ENCODE measurements at places on chromosomes 6 and 20.

DNA sequence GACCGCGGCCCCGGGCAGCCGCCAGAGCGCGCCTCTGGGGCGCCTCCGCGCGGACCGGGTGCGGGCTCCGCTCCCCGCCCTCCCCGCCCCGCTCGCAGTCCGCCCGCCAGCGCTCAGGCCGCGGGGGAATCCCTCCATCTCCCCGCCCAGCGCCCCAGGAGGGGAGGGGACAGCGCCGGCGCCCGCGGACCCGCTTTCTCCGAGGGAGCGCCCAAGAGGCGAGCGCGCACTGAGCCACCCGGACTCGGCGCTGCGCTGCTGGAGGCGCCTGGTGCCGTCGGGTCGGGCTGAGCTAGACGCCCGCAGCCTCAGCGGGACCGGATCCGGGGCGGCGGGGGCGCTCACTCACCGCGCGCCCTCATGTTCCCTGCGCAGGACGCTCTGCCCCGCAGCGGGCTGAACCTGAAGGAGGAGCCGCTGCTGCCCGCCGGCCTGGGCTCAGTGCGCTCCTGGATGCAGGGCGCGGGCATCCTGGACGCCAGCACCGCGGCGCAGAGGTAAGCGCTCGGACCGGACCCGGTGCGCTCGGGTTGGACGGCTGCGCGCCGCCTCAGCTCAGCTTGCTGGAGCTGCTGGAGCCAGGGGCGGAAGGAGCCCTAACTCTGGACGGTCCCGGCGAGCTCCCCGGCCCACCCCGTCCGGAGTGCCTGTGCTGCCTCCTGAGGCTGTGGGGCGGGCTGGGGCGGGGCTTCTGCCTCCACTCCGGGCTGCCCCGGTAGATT, 867 bp downstream of the EBF4 start:
- DNase-seq, result no peak

DNA sequence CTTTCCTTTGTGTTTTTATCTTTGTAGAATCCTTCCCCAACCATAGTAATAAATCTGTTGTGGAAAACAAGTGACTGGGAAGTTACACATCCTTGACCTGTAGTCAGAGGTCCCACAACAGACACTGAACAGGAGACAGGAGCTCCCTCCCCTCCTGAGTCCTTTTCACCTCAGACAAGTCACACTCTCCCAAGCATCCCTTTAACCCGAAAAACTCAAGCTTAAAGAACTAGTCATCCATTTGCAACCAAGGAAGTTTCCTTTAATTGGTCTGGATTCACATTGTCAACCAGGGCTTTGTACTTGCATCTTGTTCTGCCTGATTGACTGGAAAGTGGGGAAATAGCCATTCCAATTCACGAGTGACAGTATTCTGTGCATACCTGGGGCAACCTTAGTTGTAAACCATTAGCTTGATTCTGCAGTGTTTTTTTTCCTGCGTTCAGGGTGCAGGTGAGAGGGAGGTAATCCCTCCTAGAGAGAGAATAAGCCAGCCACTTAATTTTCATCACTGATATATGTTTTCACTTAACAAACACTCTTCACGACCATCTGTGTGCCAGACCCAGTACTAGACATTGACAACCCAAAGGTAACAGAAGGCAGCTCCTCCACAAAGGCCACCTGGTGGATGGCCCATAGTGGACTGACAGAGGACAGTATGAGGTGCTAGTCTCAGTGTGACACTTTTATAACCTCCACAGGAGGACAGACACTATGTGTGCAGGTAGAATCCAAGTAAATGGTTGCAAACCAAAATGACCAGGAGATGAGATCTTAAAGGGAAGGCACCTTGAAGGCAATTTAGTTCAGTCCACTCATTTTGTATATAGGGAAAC, 112.4 kb downstream of the SLX4IP start:
- DNase-seq, result no peak

GRCh38 chr6:111624401-111625098, 18.9 kb upstream of the TRAF3IP2 start:
- DNase-seq, result no peak

DNA sequence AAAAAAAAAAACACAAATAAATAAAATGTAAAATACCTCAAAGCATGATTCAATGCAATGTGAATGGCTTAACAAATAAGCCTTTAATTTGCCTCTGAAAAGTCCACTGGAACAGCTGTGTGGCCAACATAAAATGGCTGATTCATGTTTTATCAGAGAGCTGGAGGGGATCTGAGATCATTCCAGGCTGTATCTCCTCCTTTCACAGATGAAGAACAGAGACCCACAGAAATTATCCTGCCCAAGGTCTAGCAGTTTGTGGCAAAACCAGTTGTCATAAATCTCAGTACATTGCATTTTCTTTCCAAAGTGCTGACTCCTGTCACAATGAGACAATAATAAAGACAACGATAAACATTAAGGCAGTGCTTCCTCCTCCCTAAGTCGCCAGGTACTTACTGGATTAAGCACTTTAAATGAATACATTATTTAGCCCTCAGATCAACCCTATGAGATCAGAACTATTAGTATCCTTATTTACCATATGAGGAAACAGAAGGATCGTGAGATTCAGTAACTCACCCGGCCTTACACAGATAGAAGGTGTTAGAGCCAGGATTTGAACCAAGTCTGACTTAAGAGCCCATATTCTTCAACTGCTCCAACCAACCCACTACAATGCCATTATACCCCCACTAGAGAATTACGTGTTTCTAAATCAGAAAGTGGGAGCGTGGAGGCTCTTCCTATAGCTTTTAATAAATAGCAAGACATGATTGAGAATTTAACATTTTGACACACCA, 118.3 kb downstream of the KIF13A start:
- no peak for DNase-seq

GRCh38 chr6:44057238-44057930, 69.9 kb downstream of the MRPL14 start:
- DNase-seq, result no peak

- DNase-seq, result no peak
These were observed 27.6 kb downstream of the SYNJ2 start for GRCh38 chr6:158009114-158009891.

- DNase-seq, result no peak
These were observed 32.8 kb upstream of the POPDC3 start for GRCh38 chr6:105212587-105212986.

- no peak for DNase-seq
These were observed 893 bp upstream of the PGC start for GRCh38 chr6:41748102-41748477.

- no peak for DNase-seq
These were observed 576 bp upstream of the RRP36 start for GRCh38 chr6:43020847-43021246.

- no peak for DNase-seq
These were observed 290.2 kb downstream of the TSHZ2 start for GRCh38 chr20:53262365-53262764.

DNA sequence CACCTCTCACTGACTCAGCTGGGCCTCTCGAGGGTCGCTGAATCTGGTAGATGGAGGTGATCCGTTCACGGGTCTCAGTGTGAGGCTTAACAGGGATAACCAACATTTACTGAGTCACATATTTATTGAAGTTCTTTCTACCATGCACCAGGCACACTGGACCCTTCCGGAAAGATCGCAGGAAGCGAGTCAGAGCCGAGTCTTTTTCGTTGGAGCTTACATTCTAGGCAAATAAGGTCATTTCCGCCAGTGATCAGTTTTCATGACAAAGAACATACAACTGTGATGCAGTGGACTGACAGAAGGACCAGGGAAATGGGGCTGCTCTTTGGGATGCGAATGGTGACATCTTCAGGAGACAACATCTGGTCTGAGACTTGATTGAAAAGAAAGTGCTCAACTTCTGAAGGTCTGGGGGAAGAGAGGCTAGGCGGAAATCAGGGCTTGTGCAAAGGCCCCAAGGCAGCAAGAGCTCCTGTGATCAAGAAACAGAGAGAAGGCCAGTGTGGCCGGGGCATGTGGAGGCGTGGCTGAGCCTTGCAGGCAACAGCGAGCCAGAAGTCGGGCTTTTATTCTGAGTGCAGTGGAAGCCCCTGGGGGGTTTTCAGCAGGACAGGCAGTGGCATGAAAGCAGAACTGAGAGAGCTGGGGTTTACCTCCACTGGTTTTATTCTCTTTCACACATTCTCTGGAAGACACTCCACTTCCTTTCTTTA, 56.7 kb downstream of the APCDD1L start:
- DNase-seq, result no peak

- DNase-seq, result no peak
These were observed 295.2 kb downstream of the GJA1 start for GRCh38 chr6:121730616-121731015.

GRCh38 chr20:56764671-56765070, 135.6 kb downstream of the TFAP2C start:
- DNase-seq, result no peak

- no peak for DNase-seq
These were observed 15.2 kb downstream of the SAMHD1 start for GRCh38 chr20:36936341-36936740.

- no peak for DNase-seq
These were observed 135.6 kb downstream of the UNC5CL start for GRCh38 chr6:40903456-40903855.

DNA sequence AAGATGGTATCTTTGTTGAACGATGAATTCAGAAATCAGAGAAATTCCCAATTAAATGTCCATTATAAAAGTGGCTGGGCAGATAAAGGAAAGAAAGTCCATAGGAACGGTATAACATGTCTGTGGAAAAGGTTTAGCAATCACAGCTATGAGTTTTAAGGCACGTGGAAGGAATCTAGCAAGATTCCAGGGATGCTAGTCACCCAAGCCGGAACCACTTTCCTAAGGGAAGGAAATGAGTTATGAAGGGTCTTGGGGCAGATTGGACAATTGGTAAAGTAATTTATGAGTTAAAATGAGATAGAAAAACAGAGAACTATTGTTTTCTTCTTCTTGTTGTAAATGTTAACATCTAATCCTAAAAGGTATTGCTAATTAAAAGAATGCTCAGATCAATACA, 384.8 kb downstream of the ADGRB3 start:
- DNase-seq, result no peak

GRCh38 chr6:109021870-109022269, 72.8 kb downstream of the SESN1 start:
- DNase-seq, result no peak

GRCh38 chr20:17390655-17391054, 140.5 kb downstream of the BFSP1 start:
- no peak for DNase-seq

GRCh38 chr6:24391756-24392405, 10.9 kb upstream of the MRS2 start:
- DNase-seq, result no peak

DNA sequence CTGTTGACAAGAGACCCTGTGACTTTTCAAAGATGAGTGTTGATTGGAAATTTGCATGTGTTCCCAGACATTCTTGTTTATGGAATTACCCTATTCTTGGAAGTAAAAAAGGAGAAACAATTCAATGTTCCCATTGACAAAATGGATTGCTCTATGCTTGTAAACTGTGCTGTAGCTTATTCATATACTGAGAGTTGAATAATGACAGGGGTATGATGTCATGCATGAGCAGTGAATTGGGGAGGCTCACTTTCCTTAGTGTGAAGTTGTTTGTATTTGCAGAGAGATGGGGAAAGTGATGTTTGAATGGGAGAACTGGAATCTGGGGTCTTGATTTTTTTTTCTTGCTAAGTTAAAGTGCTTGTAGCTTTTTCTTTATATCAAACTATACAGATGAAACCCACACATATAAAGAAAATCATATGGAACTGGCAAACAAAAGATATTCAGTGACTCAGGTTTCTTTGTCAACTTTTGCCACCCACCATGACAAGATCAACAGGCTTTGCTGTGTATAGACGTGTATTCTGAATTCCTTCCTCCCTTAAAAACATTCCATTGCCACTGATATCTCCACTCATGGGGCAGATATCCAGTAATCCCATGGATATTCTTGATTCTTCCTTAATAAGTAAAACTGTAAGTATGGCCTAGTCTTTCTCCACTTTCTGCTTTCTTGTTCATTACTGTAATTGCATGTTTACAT, 97.8 kb upstream of the JAG1 start:
- no peak for DNase-seq

DNA sequence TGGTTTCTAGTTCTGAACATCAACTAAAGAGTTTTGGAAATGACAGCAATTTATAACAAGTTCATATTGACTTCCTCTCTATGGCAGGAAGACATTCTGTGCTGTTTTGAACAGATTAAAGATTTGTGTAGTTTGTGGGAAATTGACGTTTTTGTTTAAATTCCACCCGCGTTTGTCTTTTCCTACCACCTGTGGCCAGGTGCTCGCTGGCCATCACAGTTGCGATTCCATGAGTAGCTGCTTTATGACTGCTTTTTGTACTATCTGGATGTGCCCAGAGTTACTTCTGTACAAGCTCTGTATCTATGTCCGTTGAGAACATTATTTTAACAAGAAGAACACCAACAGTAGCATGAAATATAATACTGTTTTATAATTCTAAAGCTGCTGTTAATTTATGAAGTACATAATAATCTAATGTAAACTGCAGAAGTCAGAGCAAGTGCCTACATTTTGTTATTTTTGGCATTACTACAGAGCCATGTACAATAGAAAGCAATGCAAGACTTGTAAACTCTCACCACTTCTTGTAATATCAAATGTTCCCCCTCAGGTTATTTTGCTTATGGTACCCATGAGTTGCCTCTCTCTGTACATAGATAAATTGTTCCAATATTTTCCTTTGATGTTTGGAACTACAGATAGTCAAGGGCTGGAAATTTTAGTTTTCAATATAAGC, 33.5 kb downstream of the ZBTB2 start:
- DNase-seq, result no peak

GRCh38 chr20:9677100-9677623, 161.7 kb downstream of the PAK5 start:
- no peak for DNase-seq

DNA sequence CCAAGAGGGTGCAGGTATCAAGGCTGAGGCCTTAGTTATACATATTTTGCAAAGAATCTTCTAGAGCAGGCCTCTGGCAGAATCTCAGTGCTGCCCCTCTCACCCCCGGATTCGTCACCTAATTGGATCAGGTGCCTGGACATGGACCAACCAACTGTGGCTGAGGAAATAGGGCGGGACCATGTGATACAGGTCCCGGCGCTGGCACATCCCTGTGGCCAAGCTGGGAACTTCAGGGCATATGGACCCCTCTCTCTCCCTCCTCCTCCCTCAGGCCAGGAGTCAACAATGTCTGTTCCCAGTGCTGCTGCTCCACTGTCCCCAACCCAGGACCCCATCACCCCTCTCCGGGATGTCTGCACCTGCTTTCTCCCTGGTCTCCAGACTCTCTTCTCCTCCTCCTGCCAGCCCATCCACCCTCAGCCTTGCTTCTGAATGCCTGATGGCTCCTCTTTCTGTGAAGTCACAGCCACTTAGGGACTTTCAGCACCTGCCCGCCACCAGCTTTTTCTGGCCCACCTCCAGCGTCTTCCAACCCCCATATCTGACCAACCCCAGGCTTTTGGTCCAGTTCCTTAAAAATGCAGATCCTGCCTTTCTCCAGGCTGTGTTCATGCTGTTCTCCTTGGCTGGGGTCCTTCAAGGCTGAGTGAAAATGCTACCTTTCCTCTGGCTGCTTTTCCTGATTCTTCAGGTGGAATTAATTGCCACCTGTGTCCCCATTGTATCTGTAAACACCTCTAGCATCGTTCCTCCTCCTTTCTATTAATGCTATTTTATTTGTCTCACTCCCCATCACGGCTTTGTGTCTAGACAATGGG, 19.0 kb upstream of the MLN start:
- DNase-seq, result no peak

GRCh38 chr6:159378411-159379328, 209.5 kb downstream of the FNDC1 start:
- no peak for DNase-seq

GRCh38 chr6:137871291-137871690, 4.2 kb downstream of the TNFAIP3 start:
- DNase-seq, result no peak
